ENCODE measurements at places on chromosomes 16 and 17.

DNA sequence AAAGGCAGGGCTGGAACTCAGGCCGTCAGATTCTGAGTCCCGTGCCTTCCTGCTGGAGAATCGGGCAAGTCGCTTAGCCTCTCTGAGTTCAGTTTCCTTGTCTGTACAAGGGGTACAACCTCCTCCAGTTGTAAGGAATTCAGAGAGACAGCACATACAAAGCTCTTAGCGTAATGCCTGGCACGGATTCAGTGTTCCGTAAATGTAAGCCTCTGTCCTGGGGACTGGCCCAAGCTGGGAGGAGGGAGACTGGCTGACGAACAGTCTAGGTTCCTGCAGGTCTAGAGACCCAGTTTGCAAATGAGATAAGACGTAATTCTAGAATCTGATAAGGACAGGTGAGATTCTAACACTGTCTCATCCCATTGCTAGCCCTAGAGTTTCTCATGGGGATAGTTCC is 9.9 kb downstream of the METTL22 start:
- no peak for DNase-seq

- DNase-seq: no peak
These were observed 160.0 kb downstream of the TMEM132E start for GRCh38 chr17:34739386-34739785.

DNA sequence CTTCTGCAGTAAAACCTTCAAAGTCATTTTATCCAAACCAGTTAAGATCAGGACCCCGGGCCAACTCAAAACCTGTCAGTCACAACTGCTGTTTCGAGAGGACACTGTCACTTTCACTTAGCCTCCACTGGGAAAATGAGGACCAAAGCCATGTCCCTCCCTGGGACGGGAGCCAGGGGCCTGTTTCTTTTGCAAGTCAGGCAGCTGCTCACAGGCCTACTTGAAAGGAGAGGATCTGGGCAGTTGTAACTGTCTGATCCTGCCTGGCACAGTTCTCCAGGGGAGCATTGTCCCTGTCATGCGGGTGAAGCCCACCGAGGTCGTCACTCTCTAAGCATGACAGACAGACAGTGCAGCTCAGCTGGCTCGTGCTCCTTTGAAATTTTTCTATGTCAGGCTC is 276.2 kb downstream of the NPIPA8 start:
- no peak for DNase-seq

GRCh38 chr16:66936889-66937554 is 1.7 kb downstream of the CES2 start:
- no peak for DNase-seq

DNA sequence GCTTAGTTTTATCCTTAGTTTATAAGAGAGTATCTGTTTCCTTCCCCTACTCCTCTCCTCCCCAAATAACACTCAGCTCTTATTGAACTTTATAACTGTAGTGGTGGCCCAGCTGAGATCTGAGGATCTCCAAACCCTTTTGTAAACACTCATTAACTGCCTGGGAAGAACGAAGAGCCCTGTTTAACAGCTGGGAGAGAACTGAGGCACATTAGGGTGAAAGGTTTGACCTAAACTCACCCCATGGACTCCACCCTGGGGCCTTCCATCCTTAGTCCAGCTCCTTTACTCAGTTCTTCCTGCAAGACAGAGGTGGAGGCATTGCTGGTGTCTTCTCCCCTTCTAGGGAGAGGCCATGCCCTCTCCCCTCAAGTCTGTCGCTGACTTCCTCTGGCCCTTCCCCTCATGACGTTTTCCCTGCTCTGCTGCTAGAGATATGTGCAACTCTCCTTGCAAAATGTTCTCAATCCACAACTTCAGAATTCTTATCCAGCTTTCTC is 1.2 kb upstream of the RARA start:
- no peak for DNase-seq

DNA sequence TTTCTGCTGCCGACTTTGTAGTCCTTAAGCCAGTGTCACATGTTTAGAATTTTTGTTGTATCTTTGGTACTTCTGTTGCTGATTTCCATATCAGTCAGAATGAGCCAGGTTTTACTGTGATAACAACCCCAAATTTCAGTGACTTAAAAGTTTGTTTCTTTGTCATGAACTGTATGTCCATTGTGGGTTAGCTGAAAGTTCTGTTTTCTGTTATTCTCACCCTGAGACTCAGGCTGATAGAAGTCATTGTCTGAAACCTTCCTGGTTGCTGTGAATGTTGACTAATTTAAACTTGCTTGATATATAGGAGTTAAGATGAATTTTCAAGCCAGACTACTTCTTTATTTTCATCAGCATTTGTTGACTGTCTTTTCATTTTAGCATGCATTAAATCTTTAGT is 68.8 kb downstream of the MRTFB start:
- no peak for DNase-seq

GRCh38 chr17:27846042-27846655 is 45.8 kb upstream of the NOS2 start:
- no peak for DNase-seq

GRCh38 chr17:82239401-82239925 is 10.6 kb downstream of the SLC16A3 start:
- DNase-seq: no peak

GRCh38 chr17:2482218-2482617 is 29.5 kb downstream of the METTL16 start:
- DNase-seq: no peak

Data from stimulated activated CD8-positive, alpha-beta memory T cell treated with anti-CD3 and anti-CD28 coated beads, Interleukin-4, amount 100 ng/mL, for 4 hours (primary cell).